ENCODE measurements at places on chromosomes 4 and X.

DNA sequence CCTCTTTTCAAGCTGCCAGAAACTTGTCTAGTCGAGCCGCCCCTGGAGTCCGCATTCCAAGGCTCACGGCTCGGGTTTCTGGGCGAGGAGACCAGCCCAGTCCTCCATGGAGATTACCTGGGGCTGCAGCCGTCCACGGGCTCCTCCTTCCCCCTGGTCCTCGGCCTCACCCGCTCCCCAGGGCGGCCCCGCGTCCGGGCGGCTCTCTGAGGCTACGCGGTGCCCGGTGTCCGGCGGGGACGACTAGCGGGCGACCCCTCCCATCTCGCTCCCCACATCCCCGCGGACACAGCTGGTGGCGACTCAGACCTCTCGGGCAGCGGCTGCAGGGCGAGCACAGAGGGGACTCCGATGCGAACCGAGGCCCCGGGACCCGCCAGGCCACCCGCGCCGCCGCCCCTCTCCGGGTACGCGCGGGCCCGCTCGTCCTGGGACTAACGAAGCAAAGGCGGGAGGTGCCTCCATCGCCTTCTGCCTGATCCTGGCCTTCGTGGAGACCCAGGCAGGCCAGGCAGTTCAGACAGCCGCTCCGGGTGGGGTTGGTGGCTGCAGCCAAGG, 159.4 kb downstream of the TRAM1L1 start:
- no peak for DNase-seq

- no peak for DNase-seq
Observed at GRCh38 chrX:9765737-9766097, at the start of gene GPR143. TSS of gene GPR143 (minus strand) at chrX:9765847. CDS start at chrX:9765817, 30 bp downstream.

DNA sequence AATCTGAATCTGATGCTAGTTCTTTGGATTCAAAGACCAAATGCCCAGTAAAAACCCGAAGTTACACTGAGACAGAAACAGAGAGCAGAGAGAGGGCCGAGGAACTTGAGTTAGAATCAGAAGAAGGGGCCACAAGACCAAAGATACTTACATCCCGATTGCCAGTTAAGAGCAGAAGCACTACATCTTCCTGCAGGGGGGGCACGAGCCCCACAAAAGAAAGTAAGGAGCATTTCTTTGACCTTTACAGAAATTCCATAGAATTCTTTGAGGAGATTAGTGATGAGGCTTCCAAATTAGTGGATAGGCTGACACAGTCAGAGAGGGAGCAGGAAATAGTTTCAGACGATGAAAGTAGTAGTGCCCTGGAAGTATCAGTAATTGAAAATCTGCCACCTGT, 309.3 kb downstream of the ANK2 start:
- DNase-seq, result no peak

- DNase-seq, result no peak
Observed at GRCh38 chrX:118025226-118025625, 91.4 kb downstream of the KLHL13 start.

GRCh38 chrX:6149060-6149872, 79.4 kb downstream of the NLGN4X start:
- peak; percentile 35 for DNase-seq

GRCh38 chrX:51837451-51837850, 56.0 kb upstream of the MAGED1 start:
- DNase-seq, result no peak

DNA sequence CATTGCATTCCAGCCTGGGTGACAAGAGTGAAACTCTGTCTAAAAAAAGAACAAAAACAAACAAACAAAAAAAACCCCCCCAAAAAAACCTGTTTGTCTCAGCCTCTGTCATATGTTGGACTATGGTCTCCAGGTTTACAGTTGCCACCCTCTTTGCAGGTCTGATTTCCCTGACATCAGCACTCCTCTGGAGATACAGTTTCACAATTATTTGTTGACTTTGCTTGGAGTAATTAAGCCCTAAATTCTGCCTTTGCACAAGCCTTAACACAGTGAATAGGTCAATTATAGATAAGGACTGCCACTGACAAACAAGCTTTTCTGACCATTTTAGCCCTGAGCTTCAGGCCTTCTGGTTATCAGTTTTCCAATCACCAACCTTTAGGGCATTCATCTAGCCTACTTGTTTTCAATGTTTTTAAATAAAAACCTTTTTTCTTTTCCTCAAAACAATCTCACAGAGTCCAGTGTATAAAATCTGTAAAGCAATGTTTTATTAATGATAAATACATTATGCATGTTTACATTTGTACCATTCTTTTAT, 20.4 kb upstream of the MAPK10 start:
- DNase-seq, result peak; percentile 79

GRCh38 chrX:10648614-10649013, 28.2 kb upstream of the MID1 start:
- DNase-seq, result no peak

- DNase-seq, result no peak
Observed at GRCh38 chrX:107773906-107774435, 1.6 kb downstream of the TSC22D3 start.

- DNase-seq, result no peak
Observed at GRCh38 chr4:89101256-89102161, 9.8 kb upstream of the TIGD2 start.

DNA sequence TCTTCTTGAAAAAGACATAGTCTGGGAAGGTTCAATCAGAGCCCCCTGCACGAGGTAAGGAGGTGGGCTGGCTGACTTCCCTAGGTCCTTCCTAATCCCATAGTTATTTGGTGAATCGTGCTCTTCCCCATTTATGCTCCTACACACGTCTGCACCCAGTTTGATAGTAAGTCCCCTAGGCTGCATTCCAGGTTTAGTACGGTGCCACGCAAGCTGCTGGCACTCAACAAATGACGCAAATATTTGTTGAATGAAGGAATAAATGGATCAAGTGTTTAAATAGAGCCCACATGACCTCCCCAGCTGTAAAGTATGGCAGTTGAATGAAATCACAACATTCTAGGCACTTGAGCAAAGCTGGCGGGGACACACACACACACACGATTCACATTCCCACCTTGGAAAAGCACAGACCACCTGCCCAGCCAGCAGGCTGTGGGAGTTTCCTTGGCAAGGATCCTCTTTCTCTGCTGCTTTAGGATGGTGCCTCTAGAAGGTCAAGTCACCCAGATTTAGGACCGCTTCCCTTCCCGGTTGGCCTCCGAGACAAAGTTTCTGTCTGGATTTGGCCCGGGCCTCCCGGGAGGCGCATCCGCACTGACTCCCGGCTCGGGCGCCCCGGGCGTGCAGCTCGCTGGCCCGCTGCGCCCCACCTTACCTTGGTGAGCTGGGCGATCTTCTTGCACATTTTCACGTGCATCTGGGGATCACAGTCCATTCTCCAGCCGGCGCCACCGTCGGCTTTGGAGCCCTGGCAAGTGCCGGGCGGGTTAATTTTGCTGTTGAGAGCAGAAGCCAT, 721 bp downstream of the FAM184B start:
- DNase-seq, result peak; percentile 35

GRCh38 chr4:53601251-53601764, 10.0 kb upstream of the LNX1 start:
- DNase-seq, result peak; percentile 98

GRCh38 chr4:112410364-112410763, 105.6 kb downstream of the NEUROG2 start:
- DNase-seq, result no peak

DNA sequence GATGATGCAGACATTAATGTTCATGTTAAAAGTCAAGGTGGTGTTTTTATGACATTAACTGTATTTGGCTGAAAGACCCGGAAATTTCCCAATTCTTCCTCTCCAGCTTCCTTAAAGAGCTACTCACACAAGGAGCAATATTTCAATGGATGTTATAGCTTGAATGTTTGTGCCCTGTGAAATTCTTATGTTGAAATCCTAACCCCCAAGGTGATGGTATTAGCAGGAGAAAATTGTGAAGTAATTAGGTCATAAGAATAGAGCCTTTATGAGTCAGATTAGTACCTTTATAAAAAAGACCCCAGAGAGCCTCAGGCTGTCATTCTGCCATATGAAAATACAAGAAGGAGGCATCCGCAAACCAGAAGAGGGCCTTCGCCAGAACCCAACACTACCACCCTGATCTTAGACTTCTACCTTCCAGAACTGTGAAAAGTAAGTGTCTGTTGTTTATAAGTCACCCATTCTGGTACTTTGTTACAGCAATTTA, 3.6 kb downstream of the TLR1 start:
- no peak for DNase-seq

- DNase-seq, result no peak
Observed at GRCh38 chr4:54332542-54332941, 103.4 kb downstream of the PDGFRA start.

DNA sequence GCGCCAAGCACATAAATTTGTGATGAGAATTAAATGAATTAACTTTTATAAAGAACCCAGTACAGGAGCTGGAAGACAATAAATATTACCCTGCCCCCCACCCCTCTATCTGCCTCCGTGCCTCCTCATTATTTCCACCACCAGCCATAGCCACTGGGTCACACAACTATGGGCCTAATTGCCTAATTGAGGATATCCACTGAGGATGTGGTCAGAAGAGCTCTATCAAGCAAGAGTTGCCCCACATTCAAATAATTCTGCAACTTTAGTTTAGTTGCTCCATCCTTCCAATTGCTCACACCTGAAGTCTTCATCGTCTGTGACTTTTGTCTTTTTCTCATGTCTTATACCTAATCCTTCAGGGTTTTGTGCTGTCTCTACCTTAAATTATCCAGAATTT, 9.5 kb upstream of the CXCL8 start:
- no peak for DNase-seq

GRCh38 chr4:61828960-61829359, 628.8 kb downstream of the ADGRL3 start:
- DNase-seq, result peak; percentile 54

GRCh38 chrX:10054396-10054795, 87.2 kb downstream of the CLDN34 start:
- DNase-seq, result no peak

DNA sequence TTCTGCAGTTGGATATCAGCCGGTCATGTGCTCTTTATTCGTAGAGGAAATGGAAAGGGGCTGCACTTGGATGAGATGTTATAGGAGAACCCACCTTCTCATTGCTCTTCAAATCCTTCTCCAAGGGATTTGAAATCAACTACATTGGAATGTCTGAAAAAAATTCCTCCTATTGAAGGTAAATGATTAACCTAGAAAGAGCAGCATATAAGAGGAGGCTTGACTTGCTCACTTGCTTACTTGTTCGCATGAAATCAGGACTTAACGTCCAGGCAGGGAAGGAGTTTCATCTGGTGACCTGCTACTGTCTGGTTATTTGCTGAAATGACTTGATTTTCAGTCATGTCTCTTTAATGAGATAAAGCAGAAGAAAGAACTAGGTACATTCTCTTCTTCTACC, 338.4 kb upstream of the NOCT start:
- DNase-seq, result no peak

- no peak for DNase-seq
Observed at GRCh38 chr4:140854168-140854567, 98.0 kb upstream of the TBC1D9 start.

DNA sequence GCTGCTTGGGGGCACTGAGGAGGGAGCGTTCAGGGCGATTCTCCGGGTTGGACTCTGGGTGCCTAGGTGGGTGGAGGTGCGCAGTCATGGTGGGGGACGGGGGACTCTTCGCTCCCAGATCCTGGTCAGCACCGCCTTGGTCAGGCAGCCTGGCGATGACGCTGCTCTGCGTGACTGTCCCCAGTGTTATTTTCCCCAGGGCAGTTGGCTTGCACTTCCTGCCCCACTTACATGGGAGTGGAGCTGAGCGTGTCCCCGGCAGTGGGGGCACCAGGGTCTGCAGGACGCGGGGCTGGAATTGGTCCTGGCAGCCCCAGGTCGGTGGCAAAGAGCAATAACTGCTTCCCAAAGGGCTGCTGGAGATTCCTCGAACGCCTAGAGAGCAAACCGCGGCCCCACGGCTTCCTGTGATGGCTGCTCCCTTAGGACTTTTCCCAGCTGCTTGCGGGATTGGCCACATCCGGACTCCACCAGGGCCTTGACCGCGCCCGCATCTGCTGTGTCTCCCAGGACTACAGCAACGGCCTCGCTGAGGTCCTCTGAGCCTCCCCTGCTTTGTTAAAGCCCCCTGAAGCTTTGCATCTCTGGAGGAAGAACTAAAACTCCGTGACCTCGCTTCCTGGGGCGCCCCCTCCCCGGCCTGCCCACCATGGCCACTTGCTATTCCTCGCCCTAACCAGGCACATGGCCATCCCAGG, 35.3 kb upstream of the GPR78 start:
- DNase-seq, result no peak

- no peak for DNase-seq
Observed at GRCh38 chr4:177163532-177163931, 146.1 kb upstream of the NEIL3 start.

DNA sequence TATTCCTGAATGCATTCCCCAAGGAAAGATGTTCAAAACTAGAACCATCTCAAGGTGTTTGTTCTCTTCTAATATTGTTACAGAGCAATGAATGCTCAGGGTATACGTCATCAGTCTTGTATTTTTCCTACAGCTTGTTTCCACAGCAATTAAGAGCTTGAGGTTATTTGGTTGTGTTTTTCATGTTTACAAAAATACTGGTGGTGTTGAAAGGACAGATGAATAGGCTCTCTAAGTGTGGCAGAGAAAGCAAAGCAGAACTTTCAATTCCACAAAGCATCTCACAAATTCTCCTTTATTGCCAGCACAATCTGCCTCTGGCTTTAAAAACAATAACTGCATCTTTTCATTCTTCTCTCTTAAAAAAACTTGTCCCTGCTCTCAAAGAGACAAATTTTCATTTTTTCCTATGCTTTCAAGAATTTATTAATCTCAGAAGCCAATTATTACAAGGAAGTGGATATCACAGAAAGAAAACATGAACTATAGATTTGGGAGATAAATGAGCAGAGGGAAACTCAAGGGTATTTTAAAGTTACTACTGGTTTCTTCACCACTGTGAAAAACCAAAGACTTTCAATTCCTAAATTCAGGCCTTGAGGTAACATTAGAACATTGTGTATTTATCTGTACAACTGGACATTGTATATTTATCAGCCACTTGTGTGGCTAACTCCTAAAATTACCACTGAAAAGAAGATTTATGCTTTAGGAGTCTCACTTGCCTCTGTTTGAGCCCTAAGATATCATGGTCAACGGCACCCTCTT, 49.2 kb downstream of the DDX53 start:
- no peak for DNase-seq

GRCh38 chrX:49172280-49172780, 632 bp downstream of the PLP2 start:
- DNase-seq, result peak; percentile 72

DNA sequence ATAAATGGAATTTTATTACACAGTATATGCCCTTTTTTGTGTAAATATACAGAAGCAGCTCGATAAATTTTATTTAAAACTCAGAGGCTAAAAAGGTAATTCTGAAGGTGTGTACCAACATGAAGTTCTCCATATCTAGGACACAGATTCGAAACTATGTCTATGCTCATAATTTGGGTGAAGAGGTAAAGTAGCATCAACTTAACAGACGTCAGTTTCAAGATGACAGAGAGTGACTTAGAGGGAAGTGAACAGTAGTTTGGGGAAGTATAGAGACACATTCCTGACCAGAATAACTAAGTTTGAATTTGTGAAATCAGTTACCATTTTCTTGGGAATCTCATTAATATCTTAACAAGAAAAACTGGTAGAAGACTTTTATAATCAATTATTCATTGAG, 2493.3 kb downstream of the ARAP2 start:
- no peak for DNase-seq

- no peak for DNase-seq
Observed at GRCh38 chr4:185909972-185910371, 98.0 kb upstream of the SORBS2 start.

- no peak for DNase-seq
Observed at GRCh38 chrX:115582616-115583495, 21.9 kb downstream of the PLS3 start.

All from NCI-H146 (cell line).